ENCODE measurements at places on chromosomes 1 and 21.

- peak; percentile 64 for DNase-seq
These were observed 71.2 kb downstream of the VWA5B1 start for GRCh38 chr1:20361805-20362381.

- no peak for DNase-seq
These were observed 138.0 kb upstream of the SOD1 start for GRCh38 chr21:31521515-31521914.

GRCh38 chr21:19031953-19032352 is 628.4 kb upstream of the TMPRSS15 start:
- DNase-seq, result no peak

- DNase-seq, result no peak
These were observed 1.1 kb downstream of the CASQ2 start for GRCh38 chr1:115767403-115767802.

Measured in DMS153 (cell line).